ENCODE measurements at places on chromosomes 13 and 19.

DNA sequence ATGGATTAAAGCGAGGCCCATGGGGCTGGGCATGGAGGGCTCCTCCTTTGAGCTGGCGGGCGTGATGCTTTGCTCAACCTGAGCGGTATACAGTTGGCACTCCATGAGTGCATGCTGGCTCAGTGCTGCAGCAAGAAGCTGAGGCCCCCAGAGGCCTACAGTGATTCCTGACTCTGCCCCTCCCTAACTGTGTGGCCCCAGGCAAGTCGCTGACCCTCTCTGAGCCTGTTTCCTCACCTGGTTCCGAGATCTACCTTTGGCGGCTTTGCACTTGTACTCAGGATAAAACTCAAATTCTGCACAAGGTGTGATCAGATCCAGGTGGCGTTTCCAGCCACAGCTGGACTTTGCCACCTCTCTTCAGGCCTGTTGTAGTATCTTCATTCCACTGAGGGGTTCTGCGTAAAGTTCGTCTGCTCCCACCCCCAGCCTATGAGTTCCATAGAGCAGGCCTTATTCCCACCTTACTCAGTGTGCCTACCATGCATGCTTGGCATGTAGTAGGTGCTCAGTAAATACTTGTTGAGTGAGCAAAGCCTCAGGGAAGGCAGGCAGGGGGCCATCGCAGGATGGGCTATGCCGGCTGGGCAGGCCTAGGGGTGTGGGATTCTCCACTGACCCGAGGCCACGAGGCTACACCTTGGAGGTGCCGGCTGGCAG, 7.9 kb downstream of the LRP3 start:
- no peak for DNase-seq

DNA sequence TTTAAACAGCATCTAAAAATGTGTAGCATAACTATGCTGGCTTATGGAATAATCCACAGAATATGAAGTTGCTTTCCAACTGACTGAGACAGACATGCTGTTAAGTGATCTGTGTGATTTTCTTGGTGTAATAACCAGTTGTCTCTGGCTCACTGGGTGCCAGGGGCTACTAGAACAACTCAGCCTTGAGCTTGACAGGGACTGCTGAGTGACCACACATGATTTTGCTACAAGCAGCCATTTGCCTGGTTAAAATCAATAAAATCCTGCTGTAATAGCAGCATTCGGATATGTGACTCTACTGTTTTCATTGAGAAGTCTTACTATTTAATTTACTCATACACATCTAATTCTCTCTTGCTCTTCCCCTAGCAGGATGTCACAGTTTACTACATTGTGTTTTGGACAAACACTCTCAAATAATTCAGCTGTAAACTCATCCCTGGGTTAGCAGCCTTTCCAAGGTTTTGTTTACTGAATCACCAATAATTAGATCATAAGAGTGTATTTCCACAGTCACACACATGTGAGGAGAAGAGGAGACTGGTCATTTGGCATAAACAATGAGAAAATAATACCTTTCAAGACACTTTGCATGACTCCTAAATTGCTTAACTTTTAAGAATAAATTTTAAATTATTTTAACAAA, 426.2 kb downstream of the PCDH9 start:
- DNase-seq: no peak

DNA sequence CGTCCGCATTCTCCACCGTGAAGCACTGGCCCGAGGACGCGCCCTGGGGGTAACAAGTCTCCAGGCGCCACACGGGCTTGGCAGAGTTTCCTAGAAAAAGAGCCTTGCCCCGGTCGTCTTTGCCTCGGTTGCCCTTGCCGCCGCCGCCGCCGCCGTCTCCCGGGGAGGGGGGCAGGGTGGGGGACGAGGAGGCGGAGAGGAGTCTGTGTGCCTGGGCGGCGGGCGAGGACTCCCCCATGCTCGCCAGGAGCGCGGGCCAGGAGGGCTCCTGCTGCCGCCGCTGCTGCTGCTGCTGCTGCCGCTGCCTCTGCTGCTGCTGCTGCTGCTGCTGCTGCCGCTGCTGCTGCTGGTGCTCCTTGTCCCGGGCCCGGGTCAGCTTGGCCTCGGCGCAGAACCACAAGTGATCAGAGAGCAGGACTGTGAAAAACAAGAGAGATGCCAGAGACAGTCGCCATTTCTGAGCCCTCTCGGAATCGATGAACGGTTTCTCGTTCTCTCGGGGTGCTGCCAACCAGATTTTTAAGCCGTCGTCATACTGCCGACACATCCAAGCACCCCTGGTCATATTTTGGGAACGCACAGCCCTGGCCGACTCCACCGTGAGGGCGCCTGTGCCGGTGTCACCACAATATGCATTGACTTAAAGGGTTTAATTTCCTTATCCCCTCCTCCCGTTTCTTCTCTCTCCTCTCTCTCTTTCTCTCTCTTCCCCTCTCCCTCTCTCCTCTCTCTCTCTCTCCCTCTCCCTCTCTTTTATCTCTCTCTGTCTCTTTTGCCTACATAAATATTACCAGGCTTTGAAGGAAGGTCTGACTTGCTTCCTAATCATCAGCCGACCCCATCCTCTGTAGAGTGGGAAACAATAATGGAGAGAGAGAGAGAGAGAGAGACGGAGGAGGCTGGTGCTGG, 349.1 kb downstream of the LIG4 start:
- no peak for DNase-seq

GRCh38 chr19:17718947-17719711, at the start of gene MAP1S:
Gene MAP1S (plus strand): TSS chr19:17719480. CDS start chr19:17719503, 23 bp downstream.
- DNase-seq: no peak

DNA sequence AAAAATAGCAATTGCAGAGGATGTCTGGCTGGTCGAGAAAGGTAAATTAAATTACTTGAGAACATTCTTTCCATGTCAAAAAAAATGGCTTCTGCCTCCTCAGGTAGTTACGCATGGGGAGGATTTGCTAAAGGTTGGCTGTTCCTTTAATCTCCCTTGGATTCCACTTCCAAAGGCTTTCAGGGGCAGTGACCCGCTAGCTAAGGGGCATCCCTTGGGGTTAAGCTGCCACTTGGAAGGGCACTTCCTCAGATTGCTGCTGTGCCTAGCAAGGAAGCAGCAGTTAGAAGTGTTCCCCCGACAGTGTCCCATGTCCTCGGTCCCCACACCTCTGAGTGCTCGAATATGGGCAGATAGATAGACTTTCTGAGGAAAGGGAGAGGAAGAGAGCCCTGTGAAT, 108.5 kb downstream of the RGCC start:
- no peak for DNase-seq

GRCh38 chr19:6868351-6868750, 19.0 kb upstream of the ADGRE1 start:
- DNase-seq: no peak

- DNase-seq: no peak
These were observed 638.9 kb downstream of the LIG4 start for GRCh38 chr13:107576430-107576829.

GRCh38 chr13:113143466-113144254, 14.8 kb upstream of the PROZ start:
- DNase-seq: no peak

DNA sequence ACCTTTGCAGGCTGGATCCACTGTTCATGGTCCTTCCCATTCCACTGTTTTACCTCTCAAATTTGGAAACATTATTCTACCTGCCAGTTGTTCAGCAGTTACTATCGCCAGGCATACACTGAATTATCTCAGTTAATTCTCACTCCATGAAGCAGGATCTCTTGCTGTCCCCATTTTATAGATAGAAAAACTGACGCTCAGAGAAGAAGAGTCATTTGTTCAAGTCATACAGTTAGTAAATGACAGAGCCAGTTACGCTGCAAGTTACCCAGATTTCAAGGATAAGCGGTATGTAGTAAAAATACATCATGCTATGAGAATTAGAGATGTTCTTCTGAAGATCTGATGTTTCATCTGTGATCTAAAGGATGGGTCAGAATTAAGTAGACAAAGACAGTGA, 40.2 kb upstream of the IGSF23 start:
- no peak for DNase-seq

Measured in fibroblast of skin of left quadriceps (primary cell).